ENCODE measurements at places on chromosomes 2 and 18. TPM values are rescaled to one million over a fixed set of nuclear protein-coding genes. Genes with fewer than 3 reads are reported as not detected.

- DNase-seq = peak; percentile 41
- peak overlapping the region; percentile 3 for H3K4me3 ChIP-seq
- H3K27ac ChIP-seq = no peak overlapping the region
- peaks cover 4% of the 10 kb centered on the region for H3K36me3 ChIP-seq
Observed at GRCh38 chr18:57438743-57439608, 3.8 kb downstream of the ONECUT2 start.

The CFAP53 gene
- 0.76 TPM for total RNA-seq

- H3K27me3 ChIP-seq = no peaks in the 10 kb centered on the region
- no peak for DNase-seq
- H3K4me3 ChIP-seq = no peak overlapping the region
- no peaks in the 10 kb centered on the region for H3K4me1 ChIP-seq
- no peaks in the 10 kb centered on the region for H3K36me3 ChIP-seq
Observed at GRCh38 chr2:212021947-212022346, 516.7 kb downstream of the ERBB4 start.

The PRLH gene
- not detected for total RNA-seq

GRCh38 chr2:202040079-202040844, 6.6 kb downstream of the FZD7 start:
- peaks cover 45% of the 10 kb centered on the region for H3K27me3 ChIP-seq
- no peaks in the 10 kb centered on the region for H3K36me3 ChIP-seq
- H3K4me3 ChIP-seq = no peak overlapping the region
- H3K4me1 ChIP-seq = no peaks in the 10 kb centered on the region

- H3K4me3 ChIP-seq = no peak overlapping the region
- no peaks in the 10 kb centered on the region for H3K4me1 ChIP-seq
- peak; percentile 7 for DNase-seq
- no peak overlapping the region for H3K27ac ChIP-seq
Observed at GRCh38 chr2:20781656-20782265, 41.1 kb downstream of the LDAH start.

DNA sequence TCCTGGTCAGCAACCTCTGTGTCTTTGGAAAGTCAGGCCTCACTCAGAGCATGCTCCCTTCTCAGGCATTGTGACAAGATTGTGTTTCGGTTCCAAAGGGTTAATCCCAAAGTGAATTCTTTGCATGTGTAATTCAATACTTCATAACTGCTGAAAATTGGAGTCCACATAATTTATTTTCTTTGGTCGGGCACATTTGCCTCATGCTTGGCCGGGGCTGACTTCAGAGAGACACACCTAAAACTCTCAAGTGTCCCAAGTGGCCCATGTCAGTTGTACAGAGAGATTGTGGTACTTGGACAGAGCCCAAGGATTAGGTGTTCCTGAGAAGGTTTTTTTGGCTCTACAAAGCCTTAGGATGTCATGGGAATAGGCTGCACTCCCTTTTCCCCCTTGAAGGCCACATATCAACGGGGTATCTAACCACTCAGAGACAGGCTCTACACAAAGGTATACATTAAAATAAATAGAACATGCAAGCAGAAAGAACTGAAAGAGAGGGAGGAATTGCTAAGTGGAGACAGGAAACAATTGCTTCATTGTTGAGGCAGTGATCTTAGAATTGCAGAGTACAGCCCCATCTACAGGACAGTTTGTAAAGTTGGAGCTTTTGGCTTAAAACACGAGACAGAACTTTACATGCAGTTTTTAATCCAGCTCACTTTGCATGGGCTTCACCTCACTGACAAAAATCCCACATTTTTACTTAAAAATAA, 1232.3 kb upstream of the ZEB2 start:
- DNase-seq = no peak
- no peak overlapping the region for H3K4me3 ChIP-seq
- H3K36me3 ChIP-seq = no peaks in the 10 kb centered on the region
- peaks cover 15% of the 10 kb centered on the region for H3K4me1 ChIP-seq

The SESTD1 gene
- 2.6 TPM for total RNA-seq

DNA sequence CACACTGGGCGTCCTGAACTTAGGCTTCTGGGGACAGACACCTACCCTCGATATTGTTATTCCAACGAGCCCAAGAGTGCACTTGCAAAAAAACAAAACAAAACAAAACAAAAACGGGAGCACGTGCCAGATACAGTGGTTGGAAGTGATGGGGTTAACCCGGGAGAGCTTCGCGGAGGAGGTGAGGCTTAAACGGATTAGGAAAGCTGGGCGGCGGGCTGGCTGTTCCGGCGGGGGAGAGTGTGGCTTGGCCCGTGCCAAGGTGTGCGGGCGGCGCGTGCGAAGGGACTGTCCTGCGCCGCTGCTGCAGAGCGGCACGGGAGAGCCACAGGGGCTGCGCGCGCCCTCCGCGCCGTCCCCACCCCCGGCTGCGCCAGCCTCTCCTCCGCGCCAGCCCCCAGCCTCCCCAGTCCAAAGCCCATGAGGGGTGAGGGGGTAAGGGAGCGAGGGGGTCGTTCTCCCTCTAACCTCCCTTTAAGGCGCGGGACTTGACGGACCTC, 1.5 kb upstream of the SLC30A3 start:
- peak; percentile 28 for DNase-seq
- H3K36me3 ChIP-seq = no peaks in the 10 kb centered on the region
- peaks cover 40% of the 10 kb centered on the region for H3K27me3 ChIP-seq

DNA sequence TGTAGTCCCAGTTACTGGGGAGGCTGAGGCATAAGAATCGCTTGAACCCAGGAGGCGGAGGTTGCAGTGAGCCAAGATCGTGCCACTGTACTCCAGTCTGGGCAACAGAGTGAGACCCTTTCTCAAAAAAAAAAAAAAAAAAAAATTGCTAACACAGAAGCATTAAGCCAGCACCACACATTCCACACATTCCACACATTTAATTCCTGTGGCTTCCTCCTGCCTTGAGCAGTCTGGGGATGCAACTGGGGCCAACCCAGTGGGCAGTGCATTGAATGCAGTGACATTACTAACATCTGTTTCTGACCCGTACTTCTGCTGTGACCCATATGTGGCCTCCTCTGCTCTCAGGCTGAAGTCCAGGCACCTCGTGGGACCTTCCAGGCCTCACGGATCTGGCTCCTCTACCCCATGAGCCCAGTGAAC, 107.0 kb downstream of the BCL2L11 start:
- peaks cover 8% of the 10 kb centered on the region for H3K4me1 ChIP-seq
- H3K27ac ChIP-seq = no peak overlapping the region
- H3K36me3 ChIP-seq = peaks cover 3% of the 10 kb centered on the region
- peaks cover 15% of the 10 kb centered on the region for H3K27me3 ChIP-seq

The SERPINB3 gene
- not detected for total RNA-seq

GRCh38 chr2:28325567-28326468, 66.8 kb upstream of the FOSL2 start:
- no peaks in the 10 kb centered on the region for H3K27me3 ChIP-seq
- peaks cover 9% of the 10 kb centered on the region for H3K36me3 ChIP-seq
- peaks cover 25% of the 10 kb centered on the region for H3K4me1 ChIP-seq
- DNase-seq = peak; percentile 48
- no peak overlapping the region for H3K4me3 ChIP-seq

GRCh38 chr2:233849607-233850271, 4.6 kb downstream of the HJURP start:
- DNase-seq = no peak
- H3K4me1 ChIP-seq = peaks cover 17% of the 10 kb centered on the region
- H3K36me3 ChIP-seq = peaks cover 89% of the 10 kb centered on the region

GRCh38 chr2:38836791-38837190, 38.9 kb downstream of the DHX57 start:
- H3K36me3 ChIP-seq = peaks cover 8% of the 10 kb centered on the region
- no peaks in the 10 kb centered on the region for H3K27me3 ChIP-seq
- H3K4me1 ChIP-seq = no peaks in the 10 kb centered on the region
- no peak overlapping the region for H3K27ac ChIP-seq
- no peak for DNase-seq

DNA sequence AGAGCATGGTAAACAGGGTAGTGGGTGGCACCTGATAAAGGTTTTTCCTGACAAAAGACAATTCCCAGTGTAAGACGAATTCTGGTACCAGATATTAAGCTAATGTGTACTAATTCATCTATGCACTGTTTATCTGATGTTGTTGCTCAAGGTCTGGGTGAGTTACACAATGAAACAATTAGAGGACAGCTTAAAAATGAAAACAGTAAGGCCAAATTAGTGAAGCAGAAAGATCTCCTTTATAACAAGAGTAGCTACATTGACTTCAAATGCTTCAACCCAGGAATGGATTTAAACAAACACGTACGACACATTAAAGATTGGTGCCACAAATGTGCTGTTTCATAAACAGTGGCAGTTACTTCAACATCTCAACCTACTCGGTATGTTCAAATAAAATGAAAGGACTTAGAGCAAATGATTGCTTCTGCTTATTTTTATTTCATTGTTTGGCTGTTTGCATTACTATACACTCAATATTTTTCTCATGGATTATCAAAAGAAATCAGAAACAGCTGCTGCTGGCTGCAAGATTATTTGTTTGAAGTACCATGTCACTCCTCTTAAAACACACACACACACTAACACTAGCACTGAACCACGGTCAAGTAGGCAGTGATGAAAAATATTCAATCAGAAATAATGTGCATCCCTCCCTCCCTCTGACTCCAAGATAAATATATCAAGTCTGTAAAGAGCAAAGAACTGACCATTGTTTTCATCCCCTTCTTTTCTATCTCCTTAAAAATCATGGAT, 94.4 kb upstream of the RND3 start:
- H3K4me1 ChIP-seq = no peaks in the 10 kb centered on the region
- no peak overlapping the region for H3K27ac ChIP-seq
- no peak overlapping the region for H3K4me3 ChIP-seq
- no peaks in the 10 kb centered on the region for H3K36me3 ChIP-seq

GRCh38 chr2:187511356-187512315, 42.6 kb downstream of the TFPI start:
- no peaks in the 10 kb centered on the region for H3K36me3 ChIP-seq
- no peak overlapping the region for H3K4me3 ChIP-seq
- H3K27me3 ChIP-seq = no peaks in the 10 kb centered on the region
- H3K27ac ChIP-seq = no peak overlapping the region

DNA sequence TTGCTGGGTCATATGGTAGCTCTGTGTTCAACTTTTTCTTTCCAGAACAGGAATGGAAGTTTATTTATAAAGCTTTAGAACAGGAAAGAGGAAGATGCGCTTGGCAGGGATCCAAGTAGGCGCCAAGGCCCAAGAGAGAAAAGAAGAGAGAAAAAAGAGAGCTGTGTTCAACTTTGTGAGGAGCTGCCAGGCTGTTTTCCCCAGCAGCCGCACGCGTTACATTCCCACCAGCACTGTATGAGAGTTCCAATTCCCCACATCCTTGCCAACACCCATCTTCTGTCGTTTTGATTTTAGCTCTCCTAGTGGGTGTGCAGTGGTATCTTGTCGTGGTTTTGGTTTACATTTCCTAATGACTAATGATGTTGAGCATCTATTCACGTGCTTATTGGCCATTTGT, 51.4 kb downstream of the KCNF1 start:
- H3K36me3 ChIP-seq = no peaks in the 10 kb centered on the region
- DNase-seq = no peak
- H3K4me1 ChIP-seq = no peaks in the 10 kb centered on the region
- no peak overlapping the region for H3K4me3 ChIP-seq
- H3K27ac ChIP-seq = no peak overlapping the region

- H3K27ac ChIP-seq = no peak overlapping the region
- H3K4me3 ChIP-seq = no peak overlapping the region
- H3K36me3 ChIP-seq = no peaks in the 10 kb centered on the region
- peaks cover 3% of the 10 kb centered on the region for H3K4me1 ChIP-seq
- peaks cover 16% of the 10 kb centered on the region for H3K27me3 ChIP-seq
Observed at GRCh38 chr2:112849956-112850355, 13.4 kb upstream of the IL1B start.

The ZNF2 gene
- total RNA-seq = 5.7 TPM

DNA sequence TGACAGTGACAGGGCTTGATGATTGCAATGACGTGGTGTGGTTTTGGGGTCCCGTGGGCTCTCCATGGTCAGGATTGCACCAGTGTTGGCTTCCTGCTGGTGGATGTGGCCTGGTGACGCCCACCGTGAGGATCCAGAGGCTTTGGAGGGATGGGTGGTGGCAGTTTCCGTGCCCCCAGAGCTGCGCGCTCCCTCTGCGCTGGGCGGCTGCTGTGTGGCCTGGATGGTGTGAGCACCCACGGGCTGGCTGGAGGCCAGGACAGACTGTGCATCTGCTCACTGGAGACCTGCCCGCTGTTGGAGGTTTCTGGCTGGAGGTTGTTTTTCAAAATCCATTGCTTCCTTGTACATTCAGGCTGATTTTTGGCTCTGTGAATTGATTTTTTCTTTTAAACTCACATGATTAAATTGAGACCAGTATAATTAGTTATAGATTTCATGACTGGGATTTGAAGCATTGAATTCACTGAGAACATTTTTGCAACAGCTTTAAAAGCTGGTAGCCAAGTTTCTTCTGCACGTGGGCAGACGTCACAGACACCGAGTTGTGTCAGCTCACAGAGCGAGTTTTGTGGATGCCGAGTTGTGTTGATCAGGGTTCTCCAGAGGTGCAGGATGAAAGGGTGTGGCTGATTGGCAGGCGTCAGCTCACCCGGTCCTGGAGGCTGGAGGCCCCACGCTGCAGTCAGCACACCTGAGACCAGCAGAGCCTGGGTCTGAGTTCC, 72.7 kb downstream of the KCNG2 start:
- no peak overlapping the region for H3K4me3 ChIP-seq
- H3K36me3 ChIP-seq = no peaks in the 10 kb centered on the region
- no peak for DNase-seq
- no peak overlapping the region for H3K27ac ChIP-seq

DNA sequence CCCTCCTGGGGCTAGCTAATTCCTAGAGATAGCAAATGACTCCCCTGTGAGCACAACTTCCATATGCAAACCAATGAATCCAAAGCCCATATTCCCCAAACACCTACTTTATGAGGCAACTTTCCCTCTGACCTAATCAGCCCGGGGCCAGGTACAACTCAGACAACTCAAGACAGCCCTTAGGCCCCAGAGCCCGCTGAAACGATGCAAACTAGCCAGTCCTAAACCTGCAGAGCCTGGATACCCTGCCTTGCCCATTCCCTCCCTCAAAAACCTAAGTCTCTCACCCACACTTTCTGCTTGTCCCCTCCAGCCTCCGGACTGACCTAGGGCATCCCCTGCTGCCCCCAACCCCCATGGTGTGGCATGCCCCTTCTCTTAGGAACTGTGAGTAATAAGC, 142.8 kb downstream of the ACTR3 start:
- H3K4me3 ChIP-seq = no peak overlapping the region
- no peaks in the 10 kb centered on the region for H3K36me3 ChIP-seq
- no peaks in the 10 kb centered on the region for H3K4me1 ChIP-seq
- peaks cover 19% of the 10 kb centered on the region for H3K27me3 ChIP-seq
- no peak for DNase-seq

DNA sequence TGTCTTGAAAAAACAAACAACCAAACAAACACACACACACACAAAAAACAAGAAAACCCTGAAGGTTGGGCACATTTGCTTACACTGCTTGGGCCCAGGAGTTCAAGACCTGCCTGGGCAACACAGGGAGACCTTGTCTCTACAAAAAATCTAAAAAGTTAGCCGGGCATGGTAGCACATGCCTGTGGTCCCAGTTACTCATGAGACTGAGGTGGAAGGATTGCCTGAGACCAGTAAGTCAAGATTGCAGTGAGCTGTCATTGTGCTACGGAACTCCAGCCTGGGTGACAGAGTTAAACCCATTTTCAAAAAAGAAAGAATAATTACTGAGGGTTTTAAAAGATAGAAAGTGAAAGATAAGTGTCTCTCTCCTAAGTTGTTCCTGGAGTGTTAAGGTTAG, 103.4 kb downstream of the MBD5 start:
- no peaks in the 10 kb centered on the region for H3K27me3 ChIP-seq
- peaks cover 4% of the 10 kb centered on the region for H3K4me1 ChIP-seq
- no peak overlapping the region for H3K27ac ChIP-seq
- H3K4me3 ChIP-seq = no peak overlapping the region
